NCI-H2227 treated with DMSO at 0.1 percent for 48 hours (cell line): ENCODE measurements at places on chromosomes 1 and 21.

DNA sequence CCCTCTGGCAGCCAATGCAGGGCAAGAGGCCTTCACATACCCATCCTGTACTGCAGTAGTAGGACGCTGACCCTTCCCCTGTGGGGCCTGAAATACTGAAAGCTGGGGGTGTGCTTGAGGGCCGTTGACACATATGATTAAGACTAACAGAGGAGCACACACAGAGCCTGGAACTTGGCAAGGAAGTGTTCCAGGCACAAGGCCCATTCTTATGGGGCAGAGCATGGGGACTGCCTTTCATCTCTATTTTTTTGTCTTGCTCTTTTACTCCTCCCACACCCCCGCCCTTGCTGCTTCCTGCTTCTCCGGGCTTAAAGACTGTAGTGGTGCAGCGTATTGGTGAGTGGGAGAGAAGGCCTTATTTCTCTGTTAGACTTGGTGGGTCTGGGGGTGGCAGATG is 137.4 kb downstream of the BACH1 start:
- no peak for DNase-seq

DNA sequence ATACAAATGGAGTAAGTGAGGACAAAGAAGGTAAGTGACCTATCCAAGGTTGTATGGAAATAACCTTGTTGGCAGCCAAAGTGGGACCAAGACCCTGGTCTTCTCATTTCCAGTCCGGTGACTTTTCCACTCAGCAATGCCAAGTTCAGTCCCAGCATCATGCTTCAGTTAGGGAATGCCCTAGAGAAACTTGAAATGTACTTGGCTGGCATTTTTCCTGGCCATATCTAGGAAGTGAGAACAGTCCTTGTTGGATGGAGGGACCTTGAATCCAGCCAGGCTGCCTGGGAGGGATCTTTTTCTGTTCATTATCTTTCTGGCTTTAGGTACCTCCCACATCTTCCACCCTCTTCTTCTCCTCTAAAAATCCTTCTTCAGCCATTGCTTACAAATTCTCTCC is 76.8 kb upstream of the UBE2U start:
- DNase-seq, result no peak

DNA sequence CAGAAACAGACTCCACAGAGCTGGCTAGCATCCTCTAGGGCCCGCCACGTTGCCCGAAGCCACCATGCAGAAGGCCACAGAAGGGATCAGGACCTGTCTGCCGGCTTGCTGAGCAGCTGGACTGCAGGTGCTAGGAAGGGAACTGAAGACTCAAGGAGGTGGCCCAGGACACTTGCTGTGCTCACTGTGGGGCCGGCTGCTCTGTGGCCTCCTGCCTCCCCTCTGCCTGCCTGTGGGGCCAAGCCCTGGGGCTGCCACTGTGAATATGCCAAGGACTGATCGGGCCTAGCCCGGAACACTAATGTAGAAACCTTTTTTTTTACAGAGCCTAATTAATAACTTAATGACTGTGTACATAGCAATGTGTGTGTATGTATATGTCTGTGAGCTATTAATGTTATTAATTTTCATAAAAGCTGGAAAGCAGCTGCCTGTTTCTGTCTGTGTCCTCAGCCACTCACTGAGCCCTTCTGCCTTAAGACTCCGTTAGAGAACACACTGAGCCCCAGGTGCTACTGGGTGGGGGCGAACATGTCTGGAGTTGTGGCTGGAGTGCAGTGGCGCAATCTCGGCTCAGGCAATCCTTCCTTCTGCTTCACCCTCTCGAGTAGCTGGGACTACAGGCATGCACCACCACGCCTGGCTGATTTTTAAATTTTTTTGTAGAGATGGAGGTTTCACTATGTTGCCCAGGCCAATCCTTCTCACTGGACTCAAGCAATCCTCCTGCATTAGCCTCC is 14.8 kb downstream of the MFSD2A start:
- no peak for DNase-seq

DNA sequence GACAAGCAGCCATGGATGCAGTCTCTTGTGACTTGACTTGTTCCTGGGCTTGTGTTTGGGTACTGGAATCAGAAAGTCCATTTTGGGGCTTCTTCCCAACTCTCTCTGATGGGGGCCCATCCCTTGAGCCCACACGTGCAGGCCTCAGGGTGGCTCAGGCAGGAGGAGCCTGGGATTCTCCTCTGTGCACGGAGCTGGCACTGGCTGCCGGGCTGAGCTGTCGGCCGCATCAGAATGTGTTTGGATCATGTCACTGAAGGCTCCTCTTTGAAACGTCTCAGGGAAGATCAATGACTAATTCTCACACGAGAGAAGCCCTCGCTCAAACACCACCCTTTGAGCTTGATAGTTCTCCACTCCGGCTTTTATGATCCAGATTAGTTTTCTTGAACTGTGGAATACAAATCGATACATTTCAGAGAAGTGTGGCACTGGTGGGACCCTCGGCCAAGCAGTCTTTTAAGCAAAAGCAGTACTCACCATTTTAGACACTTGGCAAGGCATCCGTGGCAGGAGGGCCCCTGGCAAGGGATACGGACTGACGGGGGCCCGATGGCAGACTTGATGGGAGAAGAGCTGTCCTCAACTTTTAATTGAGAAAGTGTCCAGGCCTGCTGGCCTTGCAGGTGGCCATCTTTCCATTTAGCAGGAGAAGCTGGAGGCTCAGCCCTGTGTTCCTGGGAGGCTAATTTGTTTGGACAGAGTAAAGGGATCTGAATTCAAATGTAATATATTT is 220.7 kb upstream of the C1orf174 start:
- no peak for DNase-seq

DNA sequence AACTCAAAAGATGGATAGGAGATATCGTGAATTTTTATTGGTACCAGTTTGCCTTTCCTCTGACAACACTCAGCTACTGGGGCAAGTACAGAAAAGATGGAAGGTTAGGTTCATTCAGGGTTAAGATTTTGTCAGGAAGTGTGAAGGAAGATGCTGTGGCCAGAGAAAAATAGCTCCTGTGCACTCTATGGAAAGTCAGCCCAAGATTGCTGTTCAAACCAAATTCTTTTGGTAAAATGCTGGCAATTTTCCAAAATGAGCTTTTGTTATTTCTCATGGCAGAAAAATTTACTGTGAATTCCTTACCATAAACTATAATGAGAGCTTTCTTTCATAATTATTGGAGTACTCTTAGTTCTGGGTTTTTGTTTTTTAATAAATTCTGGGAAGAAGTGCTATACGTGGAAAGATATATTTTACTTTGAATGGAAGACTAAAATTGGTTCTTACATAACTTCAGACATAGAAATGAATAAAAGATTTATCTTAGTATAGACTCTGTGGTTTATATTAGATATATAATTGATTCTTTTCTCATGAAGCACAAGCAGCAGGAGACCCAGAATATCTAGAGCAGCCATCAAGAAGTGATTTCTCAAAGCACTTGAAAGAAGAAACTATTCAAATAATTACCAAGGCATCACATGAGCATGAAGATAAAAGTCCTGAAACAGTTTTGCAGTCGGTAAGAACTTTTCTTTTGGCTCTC is 112.2 kb downstream of the USP25 start:
- DNase-seq, result no peak

- no peak for DNase-seq
These were observed 19.5 kb downstream of the MAP7D1 start for GRCh38 chr1:36175137-36176095.

DNA sequence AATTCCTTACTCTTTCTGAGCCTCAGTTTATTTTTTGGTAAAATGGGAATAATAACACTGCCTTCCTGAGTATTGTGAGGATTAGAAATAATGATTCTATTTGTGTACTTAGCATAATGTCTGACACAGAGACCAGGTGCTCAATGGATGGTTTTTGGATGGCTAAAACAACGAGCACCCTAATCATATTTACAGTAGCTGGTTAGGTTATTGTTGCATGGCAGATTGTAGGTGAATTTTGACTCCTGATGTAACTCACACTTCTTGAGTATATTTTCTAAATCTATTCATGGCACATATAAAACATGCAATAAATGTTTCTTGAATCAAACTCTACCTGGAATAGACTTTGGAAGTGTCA is 11.9 kb upstream of the DUSP10 start:
- DNase-seq, result no peak

- no peak for DNase-seq
These were observed 13.8 kb downstream of the WLS start for GRCh38 chr1:68218490-68218889.

DNA sequence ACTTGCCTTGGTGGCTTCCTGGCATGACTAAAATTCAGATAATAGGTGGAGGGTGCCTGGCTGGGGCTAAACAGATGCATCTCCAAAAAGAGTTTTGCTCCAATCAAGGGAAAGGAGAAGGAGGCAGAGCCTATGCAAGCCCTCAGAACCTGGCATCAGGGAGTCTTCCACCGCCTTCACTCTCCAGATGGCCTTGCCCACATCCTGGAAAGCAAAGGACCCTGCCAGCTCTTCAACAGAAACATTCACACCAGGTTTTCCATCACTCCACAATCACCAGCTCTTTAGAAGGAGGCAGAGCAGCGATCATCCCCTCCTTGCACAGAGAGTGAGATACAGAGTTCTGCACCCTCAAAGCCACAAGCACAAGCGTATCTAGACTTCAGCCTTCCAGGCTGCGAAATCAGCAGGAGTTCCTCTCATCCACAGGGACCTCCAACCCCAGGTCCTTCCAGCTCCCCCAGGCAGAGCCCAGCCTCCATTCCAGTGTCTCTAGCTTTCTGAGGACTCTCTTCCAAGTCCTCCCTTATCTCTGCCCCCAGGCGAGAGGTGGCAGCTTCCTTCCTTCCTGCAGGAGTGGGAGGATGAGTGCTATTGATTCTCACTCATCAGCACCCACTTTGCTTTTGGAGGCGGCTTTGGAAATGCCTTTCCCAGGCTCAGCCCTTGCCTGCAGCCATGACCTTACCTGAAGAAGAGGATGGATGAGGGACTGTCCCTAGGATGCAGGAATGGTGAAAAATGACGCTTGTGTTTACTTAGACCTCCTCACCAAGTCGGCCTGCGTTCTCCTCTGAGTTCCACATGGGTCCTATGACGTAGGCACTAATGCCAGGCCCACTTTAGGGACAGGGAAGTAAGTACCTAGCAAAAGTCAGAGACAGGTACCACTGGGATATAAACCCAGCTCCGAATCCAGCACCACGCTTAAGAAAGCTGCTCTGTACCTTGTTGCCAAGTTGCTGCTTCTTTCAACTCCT is 75.4 kb downstream of the RIPK4 start:
- no peak for DNase-seq

GRCh38 chr1:50637460-50637859 is 214.2 kb upstream of the DMRTA2 start:
- no peak for DNase-seq

- no peak for DNase-seq
These were observed 9.7 kb upstream of the NPPB start for GRCh38 chr1:11868331-11868980.

DNA sequence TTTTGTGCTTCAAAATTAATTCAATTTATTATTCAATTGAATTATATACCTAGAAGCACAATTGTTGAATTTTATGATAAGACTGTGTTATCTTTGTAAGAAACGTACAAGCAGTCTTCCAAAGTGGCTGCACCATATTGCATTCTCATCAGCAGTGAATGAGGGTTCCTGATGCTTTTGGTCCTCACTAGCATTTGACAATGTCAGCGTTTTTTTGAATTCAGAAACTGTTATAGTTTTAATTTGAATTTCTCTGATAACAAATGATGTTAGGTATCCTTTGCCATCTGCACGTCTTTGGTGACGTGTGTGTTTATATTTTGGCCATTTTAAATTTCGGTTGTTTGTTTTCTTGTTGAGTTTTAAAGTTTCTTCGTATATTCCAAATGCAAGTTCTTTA is 553.0 kb upstream of the ZP4 start:
- DNase-seq, result no peak

DNA sequence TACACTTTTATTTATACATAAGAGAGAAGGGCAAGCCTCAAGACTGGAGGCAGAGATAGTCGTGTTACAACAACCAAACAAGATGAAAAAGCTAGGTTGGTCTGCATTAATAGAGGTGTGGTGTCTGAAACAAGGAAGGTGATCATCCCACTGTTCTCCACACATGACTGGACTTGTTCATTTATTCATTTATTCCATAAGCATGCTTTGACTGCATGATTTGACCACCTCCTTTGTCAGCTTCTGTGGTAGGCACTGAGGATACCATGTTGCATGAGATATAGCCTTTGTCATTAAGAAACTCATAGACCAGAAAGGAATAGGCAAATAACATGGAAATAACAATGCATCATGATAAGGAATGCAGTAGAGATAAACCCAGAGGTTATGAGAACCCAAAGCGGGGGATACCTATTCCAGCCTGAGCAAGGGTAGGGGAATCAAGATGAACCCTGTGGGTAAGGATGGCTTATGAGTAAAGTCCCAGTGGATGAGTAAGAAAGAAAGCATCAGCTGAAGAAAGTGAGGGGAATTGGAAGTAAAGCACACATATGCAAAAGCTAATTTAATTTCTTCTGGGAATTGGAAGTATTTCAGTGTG is 173.7 kb upstream of the FGGY start:
- no peak for DNase-seq

GRCh38 chr21:34796518-34797200 is 127.9 kb downstream of the CLIC6 start:
- no peak for DNase-seq

DNA sequence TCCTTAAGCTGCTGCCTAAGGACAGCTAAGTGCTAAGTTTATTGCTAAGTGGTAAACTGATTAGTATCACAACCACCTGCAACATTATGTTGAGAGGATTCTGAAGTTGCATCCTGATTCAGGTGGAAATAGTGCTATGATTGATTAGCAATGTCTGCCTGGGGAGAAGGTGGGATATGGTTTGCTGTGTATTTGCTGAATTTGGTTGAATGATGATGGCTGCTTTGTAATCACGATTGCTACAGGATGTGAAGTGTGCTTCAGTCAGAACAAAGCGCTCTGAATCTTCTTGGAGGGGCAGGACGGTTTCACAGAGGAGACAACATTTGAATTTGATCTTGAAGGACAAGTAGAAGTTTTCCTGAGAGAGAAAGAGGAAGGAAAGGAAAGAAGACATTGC is 226.0 kb downstream of the ST6GALNAC3 start:
- DNase-seq, result no peak

DNA sequence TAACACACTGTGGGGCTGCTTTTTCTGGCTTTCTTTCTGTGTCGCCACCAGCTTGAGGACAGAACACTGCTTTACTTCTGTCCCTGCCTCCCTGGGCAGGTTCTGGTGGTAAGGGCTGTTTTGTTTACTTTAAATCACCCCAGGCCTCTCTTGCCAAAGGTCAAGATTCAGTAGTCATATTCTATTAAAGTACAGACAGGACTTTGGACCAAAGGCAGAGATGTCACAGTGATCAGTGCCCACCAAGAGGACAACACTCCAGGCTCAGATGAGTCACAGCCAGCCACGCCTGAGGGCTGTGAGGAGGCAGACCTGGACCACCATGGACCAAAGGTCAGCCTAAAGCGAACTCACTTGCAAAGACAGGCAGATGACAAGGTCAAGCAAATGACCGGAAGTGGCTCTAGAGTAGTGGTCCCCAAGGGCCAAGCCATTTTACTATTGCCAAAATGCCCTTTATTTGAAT is 200.0 kb downstream of the RHOU start:
- no peak for DNase-seq

GRCh38 chr1:16205891-16206546 is 6.4 kb downstream of the ARHGEF19 start:
- no peak for DNase-seq

- peak; percentile 90 for DNase-seq
These were observed 24.4 kb downstream of the RRAGC start for GRCh38 chr1:38834937-38835827.

GRCh38 chr1:225736437-225737098 is 41.1 kb upstream of the SRP9 start:
- DNase-seq, result no peak

GRCh38 chr1:46244656-46245371 is 2.7 kb upstream of the RAD54L start:
- no peak for DNase-seq
